Trophoblast cell (in vitro differentiated cells and primary cell): ENCODE measurements at places on chromosomes 6 and 20.

GRCh38 chr6:21496706-21497105 lies 96.8 kb upstream of the SOX4 start:
- no peaks in the 10 kb centered on the region for H3K4me1 ChIP-seq
- no peak overlapping the region for H3K27ac ChIP-seq

- H3K4me1 ChIP-seq, result peaks cover 19% of the 10 kb centered on the region
- no peaks in the 10 kb centered on the region for H3K27me3 ChIP-seq
- DNase-seq, result no peak
- H3K4me3 ChIP-seq, result no peak overlapping the region
- no peak overlapping the region for H3K27ac ChIP-seq
- peaks cover 9% of the 10 kb centered on the region for H3K36me3 ChIP-seq
Measured at GRCh38 chr6:151093706-151094105, 146.1 kb upstream of the AKAP12 start.

GRCh38 chr6:139398658-139399057 lies 24.2 kb upstream of the CITED2 start:
- H3K27me3 ChIP-seq, result no peaks in the 10 kb centered on the region
- no peaks in the 10 kb centered on the region for H3K36me3 ChIP-seq
- peaks cover 3% of the 10 kb centered on the region for H3K4me1 ChIP-seq
- H3K4me3 ChIP-seq, result no peak overlapping the region

DNA sequence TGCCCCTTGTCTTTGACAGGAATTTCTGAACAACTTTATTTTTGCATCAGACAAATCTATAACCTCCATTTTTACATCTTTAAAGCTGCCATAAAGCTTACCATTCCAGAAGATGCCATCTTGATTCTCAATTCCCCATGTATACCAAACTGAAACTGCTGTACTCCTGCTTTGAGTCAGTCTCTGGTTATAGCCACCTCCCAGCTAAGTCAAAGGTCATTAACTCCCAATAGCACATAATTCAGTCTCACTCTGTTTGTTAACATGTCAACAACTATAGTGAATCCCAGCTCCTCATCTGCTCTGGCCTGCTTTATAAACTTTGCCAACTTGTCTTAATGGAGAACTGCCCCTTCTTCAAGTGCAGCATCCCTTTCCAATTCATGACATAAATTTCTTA lies 343.6 kb downstream of the FRK start:
- no peak overlapping the region for H3K4me3 ChIP-seq
- H3K4me1 ChIP-seq, result no peaks in the 10 kb centered on the region
- H3K36me3 ChIP-seq, result no peaks in the 10 kb centered on the region
- DNase-seq, result no peak
- no peak overlapping the region for H3K27ac ChIP-seq

DNA sequence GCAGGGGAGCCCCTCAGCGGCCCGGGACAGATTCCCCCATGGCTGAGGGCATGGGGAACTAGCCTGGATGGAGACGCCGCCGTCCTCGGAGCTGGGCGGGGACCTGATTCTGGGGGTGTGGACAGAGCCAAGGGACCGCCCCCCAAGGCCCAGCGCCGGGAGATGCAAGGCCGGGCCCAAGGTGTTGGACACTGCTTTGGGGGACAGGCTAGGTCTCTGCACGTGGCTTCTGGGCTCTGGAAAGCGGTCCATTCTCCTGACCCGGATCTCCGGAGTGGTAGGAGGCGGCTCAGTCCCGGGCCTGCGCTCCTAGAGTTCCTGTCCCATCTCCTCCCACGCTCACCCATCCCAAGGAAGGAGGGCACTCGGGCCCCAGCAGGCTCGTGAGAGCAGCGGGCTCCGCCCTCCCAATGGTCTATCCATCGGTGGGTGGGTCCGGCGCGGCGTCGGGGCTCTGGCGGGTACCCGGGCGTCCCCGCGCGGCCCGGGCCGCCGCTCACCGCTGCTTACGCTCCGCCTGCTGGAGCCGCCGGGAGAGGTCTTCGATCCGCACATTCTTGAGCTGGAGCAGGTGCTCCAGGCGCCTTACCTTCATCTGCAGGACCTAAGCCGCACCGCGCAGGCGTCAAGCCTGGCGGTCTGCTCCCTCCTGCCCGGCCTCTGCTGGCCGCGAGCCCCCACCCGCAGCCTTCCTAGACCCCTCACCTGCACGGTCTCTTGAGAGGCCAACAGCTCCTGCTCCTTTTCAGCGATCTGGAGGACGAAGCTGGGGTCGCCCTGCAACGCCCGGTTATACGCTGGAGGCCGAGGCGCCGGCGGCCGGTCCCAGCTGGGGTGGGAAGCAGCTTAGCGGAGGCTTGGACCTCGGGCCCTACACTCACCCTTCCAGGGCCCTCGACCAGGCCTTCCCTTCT lies 3.3 kb downstream of the SPEF1 start:
- no peaks in the 10 kb centered on the region for H3K36me3 ChIP-seq
- peaks cover 17% of the 10 kb centered on the region for H3K4me1 ChIP-seq
- peak; percentile 64 for DNase-seq
- H3K27me3 ChIP-seq, result peaks cover 23% of the 10 kb centered on the region

GRCh38 chr6:149608381-149608982 lies 40.0 kb downstream of the KATNA1 start:
- no peak for DNase-seq
- H3K27ac ChIP-seq, result no peak overlapping the region
- H3K27me3 ChIP-seq, result no peaks in the 10 kb centered on the region
- no peaks in the 10 kb centered on the region for H3K36me3 ChIP-seq
- H3K4me1 ChIP-seq, result no peaks in the 10 kb centered on the region

DNA sequence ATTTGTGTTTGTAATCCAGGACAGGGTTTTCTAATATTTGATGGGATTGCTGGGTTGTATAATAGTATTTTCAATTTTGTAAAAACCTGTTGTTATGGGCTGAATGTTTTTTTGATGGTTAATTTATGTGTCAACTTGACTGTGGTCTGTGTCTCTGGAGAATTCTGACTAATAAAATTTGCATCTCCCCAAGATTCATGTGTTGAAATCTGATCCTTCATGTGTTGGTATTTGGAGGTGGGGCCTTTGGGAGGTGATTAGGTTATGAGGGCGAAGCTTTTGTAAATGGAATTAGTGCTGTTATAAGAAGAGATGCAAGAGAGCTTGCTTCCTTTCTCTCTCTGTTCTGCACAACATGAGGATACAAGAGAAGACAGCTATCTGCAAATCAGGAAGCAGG lies 48.7 kb upstream of the SAMD5 start:
- H3K27me3 ChIP-seq, result no peaks in the 10 kb centered on the region
- no peak for DNase-seq
- H3K27ac ChIP-seq, result no peak overlapping the region
- no peaks in the 10 kb centered on the region for H3K4me1 ChIP-seq
- no peak overlapping the region for H3K4me3 ChIP-seq

- H3K4me1 ChIP-seq, result no peaks in the 10 kb centered on the region
- no peak for DNase-seq
- H3K27me3 ChIP-seq, result no peaks in the 10 kb centered on the region
- H3K36me3 ChIP-seq, result peaks cover 36% of the 10 kb centered on the region
Measured at GRCh38 chr6:161164182-161164625, 109.7 kb downstream of the AGPAT4 start.

GRCh38 chr20:14489544-14489943 lies 152.1 kb upstream of the FLRT3 start:
- no peaks in the 10 kb centered on the region for H3K4me1 ChIP-seq
- H3K27me3 ChIP-seq, result no peaks in the 10 kb centered on the region
- no peak overlapping the region for H3K27ac ChIP-seq

- no peaks in the 10 kb centered on the region for H3K36me3 ChIP-seq
- no peaks in the 10 kb centered on the region for H3K4me1 ChIP-seq
- no peak for DNase-seq
- H3K4me3 ChIP-seq, result no peak overlapping the region
Measured at GRCh38 chr6:93964926-93965325, 545.6 kb upstream of the EPHA7 start.

GRCh38 chr6:129432738-129433137 lies 277.2 kb downstream of the ARHGAP18 start:
- H3K27me3 ChIP-seq, result no peaks in the 10 kb centered on the region
- no peaks in the 10 kb centered on the region for H3K36me3 ChIP-seq
- H3K27ac ChIP-seq, result no peak overlapping the region
- H3K4me1 ChIP-seq, result no peaks in the 10 kb centered on the region
- DNase-seq, result no peak

DNA sequence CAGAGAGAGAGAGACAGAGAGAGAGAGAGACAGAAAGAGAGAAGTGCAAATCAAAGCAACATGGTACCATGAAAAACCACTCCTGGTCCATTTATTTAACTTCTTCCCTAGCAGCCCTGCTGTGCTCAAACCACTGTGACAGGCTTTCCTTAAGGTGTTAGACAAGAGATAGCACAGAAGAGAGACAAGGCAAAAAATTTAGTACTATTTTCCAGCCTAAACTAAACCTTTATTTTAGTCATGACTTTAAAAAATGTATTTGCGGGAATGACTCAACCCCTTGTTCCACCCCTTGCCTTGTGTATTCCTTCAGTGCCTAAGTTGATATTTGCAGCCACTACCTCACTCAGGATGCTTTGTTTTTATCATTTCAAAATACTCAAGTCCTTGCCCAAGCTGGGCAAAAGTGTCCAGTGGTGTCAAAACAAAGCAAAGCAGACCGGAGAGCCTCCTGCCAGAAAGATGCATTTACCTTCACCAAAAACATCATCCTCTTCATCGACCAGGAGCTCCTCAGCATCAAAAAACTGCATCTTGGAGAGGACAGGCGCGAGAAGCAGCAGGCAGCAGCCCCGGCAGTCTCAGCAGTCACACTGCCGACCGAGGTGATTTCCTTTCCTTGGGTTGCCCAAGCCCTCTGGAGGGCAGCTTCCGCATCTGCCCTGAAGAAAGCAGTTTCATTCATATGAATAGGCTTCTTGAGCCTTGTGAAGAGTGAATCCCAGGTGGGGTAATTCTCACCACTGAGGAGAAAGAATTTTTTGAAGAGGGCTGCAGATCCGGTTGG lies at the start of gene RIPOR2:
TSS of gene RIPOR2 (minus strand) at position 595 of the 787 bp plus-strand sequence. CDS start at position 533, 62 bp downstream.
- H3K27me3 ChIP-seq, result no peaks in the 10 kb centered on the region
- H3K4me1 ChIP-seq, result peaks cover 6% of the 10 kb centered on the region
- no peak within 1 kb of the TSS for H3K4me3 ChIP-seq
- peak; percentile 35 for DNase-seq
- no peak within 1 kb of the TSS for H3K27ac ChIP-seq

DNA sequence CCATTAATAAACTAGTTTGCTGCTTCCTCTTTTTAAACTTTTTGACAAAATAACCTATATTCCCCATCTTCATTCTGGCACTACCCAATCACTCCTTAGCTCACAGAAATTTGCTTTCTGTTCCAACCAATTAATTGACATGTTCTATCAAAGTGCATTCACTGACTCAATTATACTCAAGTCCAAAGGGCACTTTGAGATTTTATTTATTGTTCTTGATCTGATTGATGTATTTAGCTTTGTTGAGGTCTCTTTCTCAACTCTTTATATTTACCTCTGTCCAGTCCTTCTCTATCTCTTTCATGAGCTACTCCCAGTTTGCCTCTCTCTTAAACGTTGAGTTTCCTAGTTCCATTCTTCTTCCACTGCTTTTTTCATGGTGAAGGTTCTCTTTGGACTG lies 104.4 kb upstream of the TENT5A start:
- H3K27me3 ChIP-seq, result no peaks in the 10 kb centered on the region
- no peaks in the 10 kb centered on the region for H3K36me3 ChIP-seq
- H3K27ac ChIP-seq, result no peak overlapping the region
- DNase-seq, result no peak
- H3K4me1 ChIP-seq, result no peaks in the 10 kb centered on the region
- H3K4me3 ChIP-seq, result no peak overlapping the region

DNA sequence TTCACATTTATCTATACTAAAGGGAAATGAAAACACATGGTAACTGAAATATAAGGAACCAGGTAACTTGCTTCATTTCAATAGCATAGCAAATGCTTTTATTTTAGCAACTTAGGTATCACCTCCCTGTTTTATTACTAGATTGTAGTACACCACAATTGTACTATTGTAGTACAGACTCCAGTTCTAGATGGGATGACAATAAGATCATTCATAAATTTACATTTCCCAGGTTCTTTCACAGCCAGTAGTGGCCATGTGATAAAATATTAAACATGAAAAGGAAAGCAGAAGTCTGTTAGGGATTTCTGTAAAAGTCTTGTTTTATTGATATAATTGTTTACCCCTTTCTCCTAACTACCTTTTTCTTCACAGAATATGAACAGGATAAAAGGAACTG lies 97.2 kb downstream of the LMBRD1 start:
- H3K27me3 ChIP-seq, result no peaks in the 10 kb centered on the region
- H3K27ac ChIP-seq, result no peak overlapping the region
- no peaks in the 10 kb centered on the region for H3K4me1 ChIP-seq
- no peak for DNase-seq

- no peak overlapping the region for H3K4me3 ChIP-seq
- H3K27me3 ChIP-seq, result no peaks in the 10 kb centered on the region
- no peaks in the 10 kb centered on the region for H3K36me3 ChIP-seq
- no peak overlapping the region for H3K27ac ChIP-seq
- H3K4me1 ChIP-seq, result peaks cover 21% of the 10 kb centered on the region
Measured at GRCh38 chr6:166541366-166541765, 45.1 kb downstream of the RAMACL start.

- no peak overlapping the region for H3K4me3 ChIP-seq
- no peak overlapping the region for H3K27ac ChIP-seq
- peaks cover 4% of the 10 kb centered on the region for H3K4me1 ChIP-seq
- no peak for DNase-seq
- H3K36me3 ChIP-seq, result no peaks in the 10 kb centered on the region
Measured at GRCh38 chr6:43310624-43311023, 2.0 kb upstream of the CRIP3 start.

DNA sequence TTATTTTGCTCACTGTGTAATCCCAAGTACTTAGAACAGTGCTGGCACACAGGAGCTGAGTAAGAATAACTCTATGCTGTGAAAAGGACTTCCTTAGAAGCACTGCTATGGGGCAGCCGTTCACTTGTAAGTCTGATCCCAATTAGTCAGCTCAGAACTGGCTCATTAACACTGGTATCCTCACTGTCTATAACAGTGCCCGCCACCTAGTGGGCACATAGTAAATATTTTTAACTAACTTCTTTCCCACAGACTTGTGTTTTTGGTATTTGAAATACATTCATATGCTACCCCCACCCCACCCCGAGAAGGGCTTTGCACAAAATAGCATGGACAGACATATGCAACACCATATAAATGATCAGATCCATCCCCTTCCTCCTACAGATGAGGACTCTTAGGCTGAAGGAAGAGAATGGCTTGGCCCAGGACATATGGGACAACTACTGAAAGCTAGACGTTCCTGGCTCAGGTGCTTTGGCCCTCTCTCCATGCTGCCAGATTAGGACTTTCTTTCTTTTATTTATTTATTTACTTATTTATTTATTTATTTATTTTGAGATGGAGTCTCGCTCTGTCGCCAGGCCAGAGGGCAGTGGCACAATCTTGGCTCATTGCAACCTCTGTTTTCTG lies 47.1 kb downstream of the DST start:
- H3K36me3 ChIP-seq, result peaks cover 8% of the 10 kb centered on the region
- H3K27ac ChIP-seq, result no peak overlapping the region
- no peaks in the 10 kb centered on the region for H3K27me3 ChIP-seq
- H3K4me3 ChIP-seq, result no peak overlapping the region
